DMS 273 treated with DMSO at 0.1 percent for 48 hours (cell line): ENCODE measurements at places on chromosomes 1 and 21.
A peak's percentile ranks its signal among the peaks of the same experiment; 100 is the strongest.

DNA sequence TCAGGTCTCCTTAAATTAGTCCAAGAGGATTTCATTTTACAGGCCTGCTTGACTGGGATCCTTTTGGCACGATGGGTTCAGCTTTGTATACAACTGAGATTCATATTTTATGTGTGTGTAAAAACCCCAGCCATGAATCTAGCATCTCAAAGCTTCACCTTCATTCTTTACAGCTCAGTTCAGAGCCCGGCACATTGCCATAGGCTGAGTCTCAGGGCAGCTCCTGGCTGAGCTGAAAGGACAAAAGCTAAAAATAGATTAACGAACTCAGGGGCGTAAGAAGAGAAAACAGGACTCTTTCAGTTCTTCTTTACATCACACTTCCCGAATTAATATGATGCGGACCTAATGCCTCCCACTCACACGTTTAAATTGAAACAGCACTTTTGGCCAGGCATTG, 262.8 kb upstream of the PBX1 start:
- DNase-seq = no peak

DNA sequence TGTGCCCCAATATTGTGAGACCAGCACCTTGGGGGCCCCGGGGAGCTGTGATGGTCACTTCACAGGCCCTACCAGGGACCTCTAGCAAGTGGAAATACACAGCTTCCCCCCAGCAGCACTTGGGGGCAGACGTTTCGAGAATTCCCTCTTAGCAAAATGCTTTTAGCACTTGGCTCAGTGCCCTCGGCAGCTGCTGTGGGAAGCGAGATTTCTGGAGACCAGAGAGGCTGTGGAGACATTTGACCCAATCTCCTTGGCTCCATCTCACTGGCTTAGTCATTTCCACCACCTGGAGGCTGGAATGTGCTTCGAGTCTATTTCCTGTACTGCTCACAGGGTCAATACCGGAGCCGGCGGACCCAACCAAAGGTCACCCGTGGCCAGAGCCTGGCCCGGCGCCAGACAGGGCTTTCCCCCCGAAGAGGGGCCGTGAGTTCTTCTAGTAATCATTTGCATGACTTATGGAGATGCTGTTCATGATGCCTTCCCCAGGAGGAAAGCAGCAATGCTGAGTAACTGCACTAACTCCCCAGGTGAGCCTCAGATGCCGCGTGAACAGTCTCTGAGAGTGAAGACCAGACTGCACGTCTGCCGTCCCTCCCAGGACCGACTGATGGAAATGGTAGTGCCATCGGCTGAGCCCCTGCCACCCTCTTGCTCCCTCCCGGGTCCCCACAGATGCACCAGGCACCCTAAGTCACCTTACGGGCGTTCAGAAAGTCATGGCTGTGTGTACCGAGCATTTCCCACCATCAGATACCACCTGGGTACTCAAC, 4.4 kb upstream of the C2CD2 start:
- DNase-seq = peak; percentile 72

- DNase-seq = no peak
These were observed 106.3 kb downstream of the CD247 start for GRCh38 chr1:167412072-167412471.

DNA sequence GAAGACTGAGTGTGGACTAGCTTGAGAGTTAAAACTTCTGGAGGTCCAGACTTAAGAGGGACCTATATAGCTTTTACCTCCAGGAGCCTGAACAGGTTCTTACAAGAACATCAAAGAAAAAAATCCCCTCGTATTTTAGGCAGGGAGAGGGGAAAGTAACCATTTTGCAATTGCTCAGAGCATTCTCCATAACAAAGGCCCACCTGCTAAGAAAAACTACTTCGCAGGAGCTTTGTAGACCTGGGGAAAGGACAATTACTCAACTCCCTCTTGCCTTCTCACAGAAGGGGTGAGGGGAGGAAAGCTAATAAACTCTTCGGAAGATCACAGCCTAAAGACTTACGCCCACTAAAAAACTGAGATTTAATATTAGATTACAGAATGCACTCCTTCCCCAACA, 86.3 kb downstream of the RERE start:
- DNase-seq = no peak

GRCh38 chr1:38881487-38881886, at the start of gene GJA9:
GJA9 (minus strand) TSS chr1:38881587; CDS start chr1:38876098, 5,489 bp downstream.
- no peak for DNase-seq

DNA sequence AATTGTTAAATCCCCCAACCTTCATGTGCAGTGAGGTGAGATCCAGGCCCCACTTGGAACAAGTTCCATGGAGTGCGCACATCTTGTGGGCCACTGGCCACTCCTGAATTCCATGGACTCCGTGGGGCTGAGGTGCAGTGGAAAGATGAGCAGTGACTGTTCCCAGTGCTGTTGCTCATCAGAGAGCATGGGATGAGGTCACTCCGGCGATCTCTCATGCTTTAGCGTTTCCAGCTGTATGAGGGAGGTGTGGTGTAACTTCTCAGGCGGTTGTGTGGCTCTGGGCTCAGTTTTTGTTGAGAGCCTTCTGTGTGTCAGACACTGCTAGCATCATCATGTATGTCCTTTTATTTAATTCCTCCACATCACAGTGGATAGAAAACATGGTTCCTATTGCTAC, 96.2 kb downstream of the GALNT2 start:
- no peak for DNase-seq

GRCh38 chr1:113701429-113701828, 57.9 kb downstream of the PHTF1 start:
- DNase-seq = no peak

- DNase-seq = peak; percentile 86
These were observed 20.2 kb downstream of the BTG2 start for GRCh38 chr1:203325418-203326091.

- DNase-seq = no peak
These were observed 4.6 kb upstream of the CD1A start for GRCh38 chr1:158249646-158250045.

DNA sequence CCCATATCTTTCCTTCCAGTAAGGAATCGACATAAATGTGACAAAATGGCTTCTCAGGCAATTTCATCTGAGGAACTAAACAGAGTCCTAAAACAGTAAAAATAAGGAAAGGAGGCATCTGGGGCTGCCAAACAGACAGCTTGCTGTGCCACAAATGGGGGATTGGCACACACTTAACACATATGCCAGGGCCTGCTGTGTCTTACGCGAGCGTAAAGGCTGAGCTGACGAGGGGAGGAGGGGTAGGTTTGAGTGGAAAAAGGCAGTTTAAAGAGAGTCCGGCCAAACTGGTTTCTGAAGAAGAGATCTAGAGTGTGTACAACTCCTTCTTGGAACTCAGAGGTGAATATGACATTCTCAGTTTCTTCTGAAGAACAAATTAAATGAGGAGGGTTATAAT, 244.1 kb upstream of the MAP1LC3C start:
- no peak for DNase-seq

DNA sequence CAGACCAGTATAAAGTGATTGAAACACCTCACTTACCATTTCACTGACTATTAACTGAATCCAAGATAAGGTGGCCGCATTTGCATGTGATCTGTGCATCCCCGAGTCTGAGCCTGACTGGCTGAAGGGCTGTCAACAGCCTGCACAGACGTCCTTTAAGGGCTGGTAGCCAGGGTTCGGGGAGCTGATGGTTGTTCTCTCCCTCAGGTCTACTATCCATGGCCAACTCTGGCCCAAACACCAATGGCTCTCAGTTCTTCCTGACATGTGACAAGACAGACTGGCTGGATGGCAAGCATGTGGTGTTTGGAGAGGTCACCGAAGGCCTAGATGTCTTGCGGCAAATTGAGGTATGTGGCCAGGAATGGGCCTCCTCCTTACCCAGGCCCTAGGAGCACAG, 14.0 kb downstream of the PPIE start:
- DNase-seq = no peak

GRCh38 chr1:160169553-160170399, 18.4 kb downstream of the ATP1A4 start:
- no peak for DNase-seq

DNA sequence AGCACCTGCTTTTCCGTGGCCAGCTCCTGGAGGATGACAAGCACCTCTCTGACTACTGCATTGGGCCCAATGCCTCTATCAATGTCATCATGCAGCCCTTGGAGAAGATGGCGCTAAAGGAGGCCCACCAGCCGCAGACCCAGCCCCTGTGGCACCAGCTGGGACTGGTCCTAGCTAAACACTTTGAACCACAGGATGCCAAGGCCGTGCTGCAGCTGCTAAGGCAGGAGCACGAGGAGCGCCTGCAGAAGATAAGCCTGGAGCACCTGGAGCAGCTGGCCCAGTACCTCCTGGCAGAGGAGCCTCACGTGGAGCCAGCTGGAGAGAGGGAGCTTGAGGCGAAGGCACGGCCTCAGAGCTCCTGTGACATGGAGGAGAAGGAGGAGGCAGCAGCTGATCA, 413 bp downstream of the UBL4B start:
- no peak for DNase-seq

GRCh38 chr1:65170511-65171142, 22.6 kb downstream of the AK4 start:
- DNase-seq = peak; percentile 67

GRCh38 chr1:18354612-18355011, 126.1 kb upstream of the KLHDC7A start:
- no peak for DNase-seq

GRCh38 chr1:205570796-205571537, 60.8 kb downstream of the ELK4 start:
- no peak for DNase-seq

DNA sequence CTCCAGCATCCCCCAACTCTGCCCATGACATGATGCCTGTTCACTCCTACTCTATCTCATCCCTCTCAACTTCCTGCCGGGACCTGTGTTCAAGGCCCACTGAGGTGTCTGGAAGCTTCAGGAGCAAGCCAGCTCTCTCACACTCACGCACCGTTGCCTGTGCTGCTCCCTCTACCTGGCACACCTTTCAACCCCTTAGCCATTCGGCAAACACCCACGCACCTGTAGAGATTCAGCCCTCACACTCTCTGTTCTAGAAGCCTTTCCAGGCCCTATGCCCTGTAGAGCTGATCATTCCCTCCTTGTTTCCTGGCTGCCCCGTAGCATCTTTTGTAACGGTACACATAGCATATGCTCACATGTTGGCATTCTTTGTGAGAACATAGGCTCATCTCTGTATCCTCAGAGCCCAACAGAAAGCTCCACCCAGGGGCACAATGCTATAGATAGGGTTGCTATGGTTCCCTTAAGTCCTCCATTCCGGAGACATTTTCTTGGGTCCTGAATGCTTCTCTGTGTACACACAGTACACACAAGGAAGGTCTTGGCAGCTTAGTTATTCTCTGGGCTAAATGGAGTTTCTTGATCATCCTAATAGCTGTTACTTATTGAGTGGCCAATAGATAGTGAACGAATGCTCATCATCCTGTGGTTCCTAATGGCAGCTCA, 1.3 kb downstream of the C8B start:
- no peak for DNase-seq

DNA sequence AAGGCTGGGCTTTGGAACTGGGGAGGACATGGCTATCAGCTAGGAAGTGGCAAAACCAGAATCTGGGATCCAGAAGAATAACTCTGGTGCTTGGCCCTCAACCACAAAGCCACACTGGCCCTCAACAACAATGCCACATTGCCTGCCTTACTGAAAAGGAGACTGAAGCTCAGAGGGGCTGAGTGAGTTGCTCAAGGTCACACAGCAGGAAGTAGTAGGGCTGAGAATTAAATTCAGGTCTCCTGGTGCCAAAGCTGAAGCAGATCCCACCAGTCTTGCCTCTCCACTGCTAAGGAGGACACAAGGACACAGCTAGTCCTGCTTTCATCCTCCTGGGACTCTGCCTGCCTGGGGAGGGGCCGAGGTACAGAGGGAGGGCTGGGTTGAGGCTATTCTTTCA, 29.4 kb upstream of the STUM start:
- no peak for DNase-seq

DNA sequence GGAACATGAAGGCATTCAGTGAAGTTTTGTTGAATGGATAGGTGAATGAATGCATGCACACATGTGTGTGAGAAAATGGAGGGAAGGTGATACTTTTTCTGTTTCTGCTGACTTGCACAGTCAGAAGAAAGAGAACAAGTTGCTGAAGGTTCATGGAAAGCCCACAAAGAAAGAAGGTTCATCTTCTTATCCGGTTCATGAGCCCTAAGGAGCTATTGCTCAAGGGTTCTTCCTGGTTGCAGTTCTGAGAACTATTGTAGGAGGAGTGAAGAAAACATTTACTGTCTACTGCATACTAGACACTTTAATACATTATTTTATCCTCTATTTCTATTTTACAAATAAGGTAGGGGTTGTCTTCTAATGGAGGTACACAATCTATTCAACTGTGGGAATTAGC, 13.4 kb upstream of the NIBAN1 start:
- no peak for DNase-seq

DNA sequence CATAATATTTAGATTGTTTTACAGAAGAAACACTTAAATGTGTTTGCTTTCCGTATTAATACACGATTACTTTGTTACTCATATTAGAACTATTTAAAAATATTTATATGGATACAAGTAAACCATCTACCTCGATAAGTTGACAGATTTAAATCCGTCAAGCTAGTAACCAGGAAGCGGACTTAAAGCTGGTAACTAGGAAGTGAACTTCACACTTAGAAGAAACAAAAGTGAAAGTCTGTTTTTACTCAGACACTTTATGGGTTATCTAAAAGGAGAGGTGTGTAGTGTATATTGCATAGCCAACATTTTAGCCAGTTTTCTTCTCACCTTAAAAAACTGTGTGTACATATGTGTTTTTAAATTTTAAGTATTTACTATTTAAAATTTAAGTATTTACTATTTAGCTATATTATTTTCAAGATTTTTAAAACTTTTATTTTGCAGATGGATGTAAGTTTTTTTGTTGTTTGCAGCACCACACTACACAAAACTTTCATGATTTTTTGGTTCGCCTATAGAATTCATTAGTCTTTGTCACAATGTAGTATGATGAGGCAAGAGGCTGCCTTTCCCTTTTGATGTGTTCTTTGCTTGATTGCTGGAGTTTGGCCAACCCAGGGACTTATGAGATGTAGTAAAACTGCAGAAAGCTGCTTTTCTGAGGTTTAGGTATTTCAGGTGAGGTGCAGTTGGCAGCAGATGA, 2.7 kb downstream of the USP25 start:
- DNase-seq = peak; percentile 13

DNA sequence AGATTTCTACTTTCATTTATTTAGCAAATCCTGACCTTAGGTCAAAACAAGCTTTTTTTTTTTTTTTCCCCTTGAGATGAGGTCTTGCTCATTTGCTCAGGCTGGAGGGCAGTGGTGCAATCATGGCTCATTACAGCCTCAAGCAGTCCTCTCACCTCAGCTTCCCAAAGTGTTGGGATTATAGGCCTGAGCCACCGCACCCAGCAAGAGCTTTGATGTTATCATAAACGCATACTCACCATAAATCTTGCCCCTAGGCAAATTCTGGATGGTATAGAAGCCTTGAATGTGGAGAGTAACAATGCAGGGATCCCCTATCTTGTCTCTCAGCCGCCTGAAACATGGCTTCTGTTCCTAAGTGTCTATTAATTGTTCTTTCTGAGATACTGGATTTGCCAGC, 24.8 kb upstream of the CLDN8 start:
- no peak for DNase-seq
